ENCODE measurements at places on chromosomes 1 and 21.

- DNase-seq: no peak
Observed at GRCh38 chr1:202270871-202271326, 70.8 kb downstream of the UBE2T start.

GRCh38 chr1:57894315-57894714, 470.5 kb upstream of the DAB1 start:
- DNase-seq: no peak

DNA sequence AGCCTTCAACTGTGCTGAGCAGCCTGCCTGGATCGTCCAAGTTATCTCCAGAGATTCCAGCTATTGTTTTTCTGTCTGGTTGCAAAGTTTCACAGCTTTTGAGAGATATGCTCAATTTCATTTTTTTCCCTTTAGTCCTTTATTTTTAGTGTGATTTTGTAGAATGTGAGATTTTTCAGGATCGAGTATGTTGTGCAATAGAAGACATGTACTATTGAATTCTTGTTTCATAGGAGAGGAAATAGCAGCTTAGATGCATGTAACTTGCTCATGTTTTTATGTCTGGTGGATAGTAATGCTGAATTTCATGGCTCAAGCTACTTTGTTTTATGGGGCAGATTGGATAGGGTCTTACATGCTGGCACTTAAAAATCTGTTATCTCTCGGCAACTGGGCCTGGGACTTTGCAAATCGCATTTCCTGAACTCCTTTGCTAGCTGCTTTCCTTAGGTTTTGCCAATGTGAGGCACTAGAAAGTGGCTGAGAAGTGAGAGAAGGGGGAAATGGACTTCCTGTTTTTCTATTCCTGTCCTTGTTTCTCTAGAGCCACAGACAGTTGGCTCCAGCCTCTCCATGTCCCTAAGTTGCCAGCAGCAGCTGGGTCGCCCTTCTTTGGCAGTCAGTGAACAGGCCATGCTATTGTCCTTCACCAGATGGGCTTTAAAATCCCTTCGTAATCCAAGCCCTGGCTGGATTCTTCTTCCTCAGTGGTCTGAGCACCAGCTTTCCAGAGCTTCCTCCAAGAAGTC, 101.4 kb upstream of the PDE4B start:
- DNase-seq: no peak

DNA sequence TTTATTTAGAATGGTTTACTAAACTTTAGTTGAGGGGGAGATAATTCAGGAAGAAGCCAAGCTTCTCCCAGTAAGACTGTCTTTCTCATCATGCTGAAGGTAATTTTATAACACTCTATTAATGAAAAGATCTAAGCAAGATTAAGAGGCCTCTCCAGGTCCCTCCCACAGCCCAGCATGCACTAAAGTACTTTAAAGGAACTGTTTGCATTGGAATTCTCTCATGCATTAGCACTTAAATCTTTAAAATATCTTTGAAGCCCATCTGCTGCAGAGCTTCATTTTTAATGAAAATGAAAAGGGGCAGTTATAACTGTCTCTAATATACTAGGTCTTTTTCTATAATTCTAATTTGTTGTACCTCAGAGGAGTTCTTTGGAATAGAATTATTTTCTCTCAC, 1379.1 kb upstream of the ADGRL4 start:
- DNase-seq: no peak

DNA sequence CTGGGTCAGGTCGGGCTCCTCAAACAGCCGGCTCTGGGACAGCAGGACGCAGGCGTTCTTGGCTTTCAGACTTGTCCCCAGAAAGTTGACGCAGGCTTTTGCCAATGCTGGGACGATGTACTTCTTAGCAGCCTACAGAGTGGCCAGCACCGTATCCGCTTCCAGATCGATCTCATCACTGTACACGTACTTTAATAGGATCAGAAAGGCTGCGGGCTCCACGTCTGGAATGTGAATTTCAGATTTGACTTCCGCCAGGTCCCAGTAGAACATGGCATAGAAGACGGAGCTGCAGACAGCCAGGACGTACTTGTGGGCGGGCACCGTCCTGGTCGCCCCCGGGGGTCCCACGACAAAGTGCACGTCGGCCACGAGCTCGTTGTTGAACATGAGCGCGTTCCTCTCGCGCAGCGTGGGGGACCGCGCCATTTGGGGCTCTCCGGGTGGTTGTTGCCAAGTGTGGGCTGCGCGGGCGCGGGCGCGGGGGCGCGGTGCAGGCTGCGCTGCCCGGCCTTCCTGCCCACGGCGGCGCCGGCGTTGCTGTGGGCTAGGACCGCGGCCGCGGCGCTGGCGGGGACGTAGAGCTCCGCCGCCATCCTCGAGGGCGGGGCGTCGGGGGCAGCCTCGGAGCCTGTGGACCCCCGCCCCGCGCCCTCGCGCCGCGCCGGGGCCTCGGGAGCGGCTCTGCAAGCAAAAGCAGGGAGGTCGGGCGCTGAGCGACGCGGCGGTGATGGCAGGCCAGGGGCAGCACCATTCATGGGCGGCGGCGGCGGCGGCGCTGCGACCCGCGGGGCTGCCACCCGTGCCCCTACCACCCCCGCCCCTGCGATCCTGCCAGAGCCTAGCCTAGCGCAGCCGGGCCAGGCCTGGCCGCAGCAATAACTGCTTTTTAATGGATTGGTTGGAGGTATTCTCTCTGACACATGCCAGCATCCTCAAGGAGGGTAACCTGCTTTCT, 10.6 kb downstream of the CNR2 start:
- no peak for DNase-seq

GRCh38 chr21:21236996-21237395, 238.8 kb downstream of the NCAM2 start:
- no peak for DNase-seq
